Activated CD8-positive, alpha-beta memory T cell treated with anti-CD3 and anti-CD28 coated beads for 48 hours (primary cell): ENCODE measurements at places on chromosomes 6 and 20.

- no peak for DNase-seq
These were observed 495.1 kb downstream of the NKAIN2 start for GRCh38 chr6:124298730-124299129.

- no peak for DNase-seq
These were observed 6.3 kb downstream of the ME1 start for GRCh38 chr6:83424392-83425018.

DNA sequence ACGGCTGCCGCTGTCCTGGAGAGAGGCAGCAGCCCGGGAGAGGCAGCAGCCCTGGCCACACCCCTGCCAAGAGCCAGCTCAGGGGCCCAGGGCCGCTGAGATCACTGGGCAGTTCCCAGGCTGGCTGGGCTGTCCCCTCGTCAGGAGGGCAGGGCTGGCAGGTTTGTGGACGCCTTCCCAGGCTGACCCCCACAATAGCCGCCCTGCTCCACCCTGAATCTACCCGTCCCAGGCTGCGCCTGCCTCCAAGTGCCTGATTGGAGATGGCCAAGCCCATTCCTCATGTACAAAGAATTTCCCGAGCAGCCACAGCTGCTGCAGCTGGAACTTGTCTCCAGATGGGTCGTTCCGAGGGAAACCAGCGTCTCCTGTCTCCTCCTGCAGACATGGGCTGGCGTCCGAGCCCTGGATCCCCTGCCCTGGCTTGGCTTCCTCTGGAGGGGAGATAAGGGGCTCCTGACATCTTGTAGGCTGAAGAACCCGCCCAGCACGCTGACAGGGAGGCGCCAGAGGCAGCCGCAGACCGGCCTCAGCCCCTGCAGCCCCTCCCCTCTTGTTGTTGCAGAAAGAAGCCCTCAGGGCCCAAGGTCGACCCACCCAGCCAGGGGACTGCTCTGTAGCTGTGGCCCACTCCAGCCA, 9.4 kb upstream of the GATA5 start:
- DNase-seq, result no peak

GRCh38 chr6:16651871-16652270, 109.4 kb downstream of the ATXN1 start:
- no peak for DNase-seq

DNA sequence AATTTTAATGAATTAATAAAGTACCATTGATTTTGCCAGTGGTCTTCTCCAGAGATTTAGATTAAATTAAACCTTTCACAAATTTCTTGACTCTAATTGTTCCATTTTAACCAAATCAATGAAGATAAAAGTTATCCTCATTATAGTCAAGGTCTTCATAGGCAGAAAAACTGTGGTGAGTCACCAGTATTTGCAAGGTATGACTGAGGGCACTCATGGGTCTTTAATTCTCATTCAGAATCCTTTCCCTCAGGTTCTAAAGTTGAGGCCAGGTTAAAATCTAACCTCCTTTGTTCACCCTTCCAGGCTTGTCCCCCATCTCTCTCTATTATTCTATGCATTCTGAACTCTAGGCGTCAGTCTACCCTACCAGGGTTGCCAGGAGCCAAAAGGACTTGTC, 93.9 kb downstream of the JAG1 start:
- DNase-seq, result no peak

DNA sequence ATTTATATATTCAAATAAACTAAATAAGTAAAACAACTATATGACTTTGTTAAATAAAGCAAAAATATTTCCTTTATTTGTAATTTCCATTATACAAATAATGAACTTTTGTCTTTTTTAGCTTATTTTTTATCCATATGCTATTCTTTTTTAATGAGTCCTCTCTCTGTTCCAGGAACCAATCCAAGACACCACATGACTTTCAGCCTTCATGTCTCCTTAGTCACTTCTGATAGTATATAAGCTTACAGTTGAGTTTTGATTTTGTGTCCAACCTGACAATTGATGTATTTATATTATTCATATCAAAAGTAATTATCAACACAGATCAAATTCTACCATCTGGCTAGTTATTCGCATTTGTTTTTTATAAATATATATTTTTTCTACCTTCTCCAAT, 582.3 kb upstream of the GJE1 start:
- no peak for DNase-seq

DNA sequence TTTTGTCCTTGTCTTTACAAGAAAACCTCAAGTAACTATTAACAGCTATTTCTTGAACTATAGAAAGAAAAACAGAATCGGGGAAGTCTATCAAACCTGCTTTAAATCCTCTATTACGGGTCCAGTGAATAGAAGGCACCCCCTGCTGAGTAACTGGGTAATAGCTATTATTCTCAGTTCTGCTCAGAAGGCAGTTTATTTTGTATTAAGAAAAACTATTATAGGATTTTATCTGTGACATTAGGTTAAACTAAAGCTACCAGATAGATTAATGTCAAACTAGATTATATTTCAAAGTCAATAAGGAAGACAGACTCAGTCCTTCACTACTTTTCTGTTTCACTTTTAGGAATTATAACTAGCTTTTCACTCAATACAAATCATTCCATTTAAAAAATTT, 93.7 kb downstream of the DST start:
- DNase-seq, result no peak

DNA sequence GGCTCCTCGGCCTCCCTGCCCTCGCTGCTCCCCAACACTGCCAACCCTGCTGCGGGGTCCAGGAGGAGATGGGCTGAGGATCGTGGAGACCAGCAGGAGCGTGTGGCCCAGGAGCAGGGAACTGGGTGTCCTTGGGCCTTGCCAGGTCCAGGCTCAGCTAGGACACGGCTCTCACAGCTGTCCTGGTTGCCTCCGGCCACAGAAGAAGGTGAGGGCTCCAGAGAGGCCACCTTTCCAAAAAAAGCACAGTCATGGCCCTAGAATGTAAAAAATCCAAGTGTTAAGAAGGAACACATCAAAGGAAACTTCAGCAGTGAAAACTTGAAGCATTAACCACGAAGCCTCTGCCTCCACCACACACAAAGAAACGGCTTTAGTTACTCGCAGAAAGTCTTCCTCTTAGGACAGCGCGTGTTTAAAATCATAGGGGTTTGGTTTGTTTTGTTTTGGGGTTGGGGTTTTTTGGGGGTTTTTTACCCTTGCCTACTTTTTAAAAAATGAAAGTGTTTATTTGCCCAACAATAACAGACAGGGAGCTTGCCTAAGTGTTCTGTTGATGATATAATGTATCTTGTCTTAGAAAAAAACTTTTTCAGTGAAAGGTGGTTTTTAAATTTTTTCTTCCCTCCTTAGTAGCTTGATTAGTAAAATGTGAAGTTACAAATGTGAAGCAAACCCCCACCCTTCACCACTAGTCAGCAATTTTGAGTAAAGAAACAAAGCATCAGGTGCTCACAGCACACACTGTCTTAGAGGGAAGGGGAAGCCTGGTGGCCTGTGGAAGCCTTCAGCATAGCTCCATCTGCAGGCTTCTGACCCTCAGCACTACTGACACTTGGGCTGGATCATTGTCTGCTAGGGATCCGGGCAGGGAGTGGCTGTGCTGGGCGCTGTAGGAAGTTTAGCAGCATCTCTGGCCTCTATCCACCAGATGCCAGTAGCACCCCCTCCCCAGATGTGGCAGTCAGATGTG, 60.0 kb downstream of the PTPN1 start:
- DNase-seq, result no peak

GRCh38 chr6:34020807-34021553, 124.9 kb downstream of the GRM4 start:
- no peak for DNase-seq

GRCh38 chr6:41717392-41717736, 18.0 kb downstream of the TFEB start:
- DNase-seq, result no peak

DNA sequence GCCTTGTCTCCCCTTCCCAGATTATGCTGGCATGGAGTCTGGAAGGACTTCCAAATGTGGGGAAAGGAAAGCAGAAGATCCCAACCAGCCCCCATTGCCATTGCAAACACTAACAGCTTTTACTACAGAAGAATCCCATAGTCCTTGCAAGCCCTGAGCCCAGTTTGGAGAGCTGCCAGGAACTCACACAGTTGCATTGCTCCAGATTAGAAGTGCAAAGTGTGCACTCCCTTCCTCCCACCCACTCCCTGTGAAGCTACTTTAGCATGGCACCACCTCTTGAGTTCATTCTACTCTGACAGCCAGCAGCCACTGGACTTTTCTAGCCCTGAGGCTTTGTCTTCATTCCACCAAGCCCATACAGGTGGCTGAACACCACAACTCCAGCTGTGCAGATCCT, 67.6 kb downstream of the SLC22A2 start:
- DNase-seq, result no peak

GRCh38 chr6:134983823-134984222, 33.9 kb upstream of the ALDH8A1 start:
- no peak for DNase-seq

DNA sequence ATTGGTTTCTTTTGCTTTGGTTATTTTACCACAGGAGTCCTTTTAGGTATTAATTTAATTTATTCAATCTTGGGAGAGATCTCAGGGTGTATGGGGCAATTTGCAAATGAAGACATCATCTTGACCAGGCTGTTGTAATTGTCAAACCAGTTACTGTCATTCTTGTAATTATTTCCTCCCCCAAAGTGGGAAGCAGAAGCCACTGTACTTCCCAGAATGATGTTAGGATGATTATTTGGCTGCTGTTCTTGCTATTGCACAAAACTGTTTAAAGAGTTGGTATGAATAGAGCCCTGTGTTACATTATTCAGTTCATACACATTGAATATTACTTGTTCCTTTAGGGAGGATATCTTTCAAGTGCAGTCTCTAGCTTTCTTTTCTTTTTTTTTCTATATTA, 1.7 kb downstream of the TAAR6 start:
- no peak for DNase-seq

GRCh38 chr20:43903953-43904826, 10.5 kb upstream of the TOX2 start:
- no peak for DNase-seq

DNA sequence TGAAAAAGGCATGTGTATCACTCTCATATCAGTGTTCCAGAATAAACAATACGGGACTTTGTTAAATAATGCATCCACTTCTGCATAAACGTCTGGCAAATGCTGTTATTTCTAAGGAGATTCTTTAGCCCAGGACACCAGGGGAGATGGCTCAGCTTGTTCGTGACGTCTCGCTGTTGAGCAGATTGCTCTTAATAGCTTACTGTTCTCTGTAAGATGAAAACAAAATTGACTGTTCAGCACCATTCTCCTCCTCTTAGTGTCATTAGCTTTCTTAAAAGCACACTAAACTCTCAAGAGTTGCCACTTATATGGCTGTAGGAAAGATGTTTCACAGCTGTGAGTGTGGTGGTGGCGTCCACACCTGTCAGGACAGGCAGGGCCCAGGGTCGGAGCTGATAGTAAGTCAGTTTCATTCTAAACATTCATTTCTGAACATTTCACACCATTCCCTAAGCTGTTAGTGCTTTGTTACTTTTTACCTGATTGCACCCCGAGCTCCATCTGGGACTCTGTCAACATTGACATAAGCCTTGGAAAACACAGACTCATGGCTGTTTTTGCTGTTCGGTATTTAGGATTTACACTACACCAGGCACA, 132.1 kb downstream of the ZDHHC14 start:
- no peak for DNase-seq

- no peak for DNase-seq
These were observed 7.3 kb upstream of the GFRA4 start for GRCh38 chr20:3670511-3670910.

GRCh38 chr6:170091639-170092579, 199.0 kb downstream of the DLL1 start:
- DNase-seq, result no peak

- no peak for DNase-seq
These were observed 48.7 kb downstream of the GFRA4 start for GRCh38 chr20:3614466-3614865.

DNA sequence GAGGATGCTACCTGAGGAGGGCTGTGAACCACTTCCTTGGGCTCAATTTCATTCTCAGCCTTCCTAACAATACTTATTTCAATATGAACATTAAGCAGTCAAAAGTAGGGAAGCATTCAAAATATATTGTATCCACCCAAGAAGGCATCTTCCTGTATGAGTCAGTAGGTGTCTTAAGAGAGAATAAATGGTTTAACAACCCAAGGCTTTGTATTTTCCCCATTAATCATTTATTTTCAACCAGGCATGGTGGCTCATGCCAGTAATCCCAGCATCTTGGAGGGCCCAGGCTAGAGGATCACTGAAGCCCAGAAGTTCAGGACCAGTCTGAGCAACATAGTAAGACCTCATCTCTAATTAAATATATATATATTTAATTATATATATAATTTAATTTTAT, 74.5 kb upstream of the MARCKS start:
- no peak for DNase-seq

- no peak for DNase-seq
These were observed 108.0 kb downstream of the ATXN1 start for GRCh38 chr6:16653226-16653625.

- no peak for DNase-seq
These were observed 101.5 kb downstream of the TMEM242 start for GRCh38 chr6:157221817-157222175.

DNA sequence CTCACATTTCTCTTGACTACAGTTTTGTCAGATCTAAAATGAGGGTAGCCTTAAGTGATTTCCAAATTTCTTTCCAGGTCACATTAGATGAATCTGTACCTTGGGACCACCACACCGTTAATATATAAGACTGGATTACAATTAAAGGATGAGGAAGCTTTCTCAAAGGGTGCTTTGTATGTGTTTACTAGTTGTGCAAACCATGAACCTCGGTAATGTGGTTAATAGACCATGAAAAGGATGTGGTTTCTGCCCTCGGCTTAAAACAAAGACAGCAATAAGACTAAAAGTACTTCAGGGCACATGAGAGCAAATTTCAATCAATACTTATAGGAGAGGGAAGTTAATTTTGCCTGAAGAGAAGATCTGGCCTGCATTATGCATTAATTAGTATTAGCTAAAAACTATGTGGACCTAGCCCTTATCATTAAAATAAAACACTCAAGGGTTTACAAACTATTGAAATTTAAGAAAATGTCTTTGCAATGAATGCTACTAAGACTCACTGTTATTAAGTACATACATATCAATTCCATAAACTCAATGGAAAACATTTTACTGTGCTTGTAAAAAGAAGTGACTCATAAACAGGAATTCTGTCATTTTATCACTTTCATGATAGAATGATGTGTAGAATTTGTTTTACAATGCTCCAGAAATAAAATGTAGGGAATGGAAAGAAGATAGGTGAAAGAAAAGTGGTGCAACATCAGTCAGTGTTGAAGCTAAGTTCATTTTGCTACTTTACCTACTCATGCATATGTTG, 936 bp upstream of the TMX4 start:
- DNase-seq, result no peak

GRCh38 chr20:62792182-62792939, 3.9 kb upstream of the MRGBP start:
- no peak for DNase-seq

DNA sequence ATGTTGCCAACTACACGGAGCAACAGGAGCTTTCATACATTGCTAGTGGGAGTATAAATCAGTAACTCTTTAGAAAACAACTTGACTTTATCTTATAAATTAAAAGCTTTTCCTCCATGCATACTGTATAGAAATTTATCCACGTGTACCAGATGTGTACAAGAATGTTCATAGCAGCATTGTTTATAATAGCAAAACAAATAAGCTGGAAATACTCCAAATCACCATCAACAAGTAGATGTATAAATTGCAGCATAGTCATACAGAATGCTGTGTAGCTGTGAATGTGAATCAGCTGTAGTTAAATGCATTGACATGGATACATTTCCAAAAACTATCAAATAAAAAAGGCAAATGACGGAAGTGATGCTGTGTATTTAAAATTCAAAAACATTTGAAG, 6.0 kb downstream of the PSMF1 start:
- no peak for DNase-seq
